ENCODE measurements at places on chromosomes 5 and 9. TPM values are rescaled to one million over a fixed set of nuclear protein-coding genes. Genes with fewer than 3 reads are reported as not detected.

Gene PCDHGB6
- total RNA-seq: 1.9 TPM

Gene C5
- 2.4 TPM for total RNA-seq

Gene TOR2A
- 2.9 TPM for total RNA-seq

Gene TSSK1B
- total RNA-seq: not detected

Gene SURF6
- total RNA-seq: 18.2 TPM

Gene TXNDC8
- total RNA-seq: not detected

Gene BARHL1
- total RNA-seq: not detected

Gene CFAP157
- not detected for total RNA-seq

Gene ZNF346
- total RNA-seq: 13.5 TPM

Gene PGGT1B
- total RNA-seq: 10.2 TPM

Gene OTP
- not detected for total RNA-seq

Gene PTGDS
- total RNA-seq: not detected

Gene RNF208
- total RNA-seq: not detected

Gene MED7
- total RNA-seq: 8.0 TPM

Gene WHRN
- 0.76 TPM for total RNA-seq

Gene SLC25A51
- 58.2 TPM for total RNA-seq

Gene ANGPTL2
- 9.0 TPM for total RNA-seq

Gene DELE1
- total RNA-seq: 47.9 TPM

Gene VPS13A
- 15.8 TPM for total RNA-seq

Gene ALDOB
- not detected for total RNA-seq

Gene CCL27
- total RNA-seq: not detected

Gene CDC25C
- total RNA-seq: 5.9 TPM

Gene CNOT6
- 7.7 TPM for total RNA-seq

Gene ENTPD2
- not detected for total RNA-seq

Gene INSL6
- total RNA-seq: not detected

Gene S1PR3
- 16.9 TPM for total RNA-seq

Gene LCN1
- total RNA-seq: not detected

Gene FRMD3
- 0.13 TPM for total RNA-seq

Gene GABBR2
- total RNA-seq: 10.2 TPM

Gene GFI1B
- total RNA-seq: not detected

Gene FAM163B
- not detected for total RNA-seq

Gene SPINK7
- not detected for total RNA-seq

All from GM23248 (cell line).